Activated CD8-positive, alpha-beta memory T cell treated with anti-CD3 and anti-CD28 coated beads, Interleukin-2, amount 10 ng/mL, durations not matched to agents 7 days and 5 days (primary cell): ENCODE measurements at places on chromosomes 2 and 18.

GRCh38 chr18:5894611-5895298, 567 bp downstream of the TMEM200C start:
- DNase-seq: no peak

GRCh38 chr2:8528863-8529262, 153.0 kb upstream of the ID2 start:
- no peak for DNase-seq

- DNase-seq: no peak
These were observed 839.9 kb downstream of the BCL11A start for GRCh38 chr2:59713577-59713976.

GRCh38 chr2:144331674-144332355, 188.1 kb downstream of the ZEB2 start:
- peak; percentile 85 for DNase-seq

- DNase-seq: no peak
These were observed 546.0 kb downstream of the ZNF804A start for GRCh38 chr2:185144159-185144919.

DNA sequence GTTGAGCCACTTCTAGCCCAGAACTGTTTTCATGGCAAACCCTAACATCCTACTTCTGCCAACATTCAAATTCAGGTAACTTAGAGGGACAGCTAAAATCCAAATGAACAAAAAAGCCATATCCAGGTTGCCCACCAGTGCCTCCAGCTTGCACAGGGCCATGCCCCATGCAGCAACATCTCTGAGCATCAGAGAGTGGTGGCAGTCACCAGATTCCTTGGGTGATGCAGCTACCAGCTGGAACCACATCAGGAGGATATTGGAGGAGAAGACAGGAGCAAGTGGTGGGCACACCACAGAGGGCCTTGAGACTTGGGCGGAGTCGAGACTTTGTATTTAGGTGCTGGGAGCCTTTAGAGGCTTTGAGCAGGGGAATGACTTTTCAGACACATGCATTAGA, 50.5 kb downstream of the SDC1 start:
- no peak for DNase-seq

DNA sequence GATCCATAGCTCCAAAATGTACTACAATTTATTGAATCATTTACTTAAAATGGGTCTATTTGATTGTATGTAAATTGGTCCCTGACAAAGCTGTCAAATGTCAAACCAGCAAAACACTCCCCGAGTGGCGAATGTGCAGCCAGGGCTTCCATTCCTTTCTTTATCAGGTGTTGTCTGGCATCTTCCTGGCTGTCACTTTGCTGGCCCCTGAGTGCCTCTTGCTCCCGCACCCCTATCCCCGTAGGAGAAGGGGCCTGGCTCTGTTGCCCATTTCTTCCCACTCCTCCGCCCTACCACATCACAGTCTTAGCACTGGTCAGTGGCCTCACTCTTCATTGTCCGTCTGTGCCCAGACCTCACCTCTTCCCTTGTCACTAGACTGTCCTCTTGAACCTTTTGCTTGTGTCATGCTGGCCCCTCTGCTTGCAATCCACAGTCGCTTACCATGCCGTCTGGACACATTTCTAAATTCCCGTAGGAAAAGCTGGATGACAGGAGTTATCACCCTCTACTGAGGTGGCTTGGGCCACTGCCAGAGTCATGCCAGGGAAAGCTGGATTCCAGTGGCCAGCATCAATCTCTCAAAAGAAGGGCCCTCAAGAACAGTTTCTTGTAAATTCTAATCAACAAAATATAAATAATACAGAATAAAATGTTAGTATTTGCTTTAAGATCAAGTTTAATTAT, 15.4 kb downstream of the UBE2F start:
- DNase-seq: no peak

GRCh38 chr18:48300463-48300961, 108.7 kb downstream of the ZBTB7C start:
- DNase-seq: peak; percentile 47

GRCh38 chr18:657311-658000, at the start of gene TYMS:
TYMS (plus strand) TSS chr18:657653; CDS start chr18:657743, 90 bp downstream.
- DNase-seq: peak; percentile 72

DNA sequence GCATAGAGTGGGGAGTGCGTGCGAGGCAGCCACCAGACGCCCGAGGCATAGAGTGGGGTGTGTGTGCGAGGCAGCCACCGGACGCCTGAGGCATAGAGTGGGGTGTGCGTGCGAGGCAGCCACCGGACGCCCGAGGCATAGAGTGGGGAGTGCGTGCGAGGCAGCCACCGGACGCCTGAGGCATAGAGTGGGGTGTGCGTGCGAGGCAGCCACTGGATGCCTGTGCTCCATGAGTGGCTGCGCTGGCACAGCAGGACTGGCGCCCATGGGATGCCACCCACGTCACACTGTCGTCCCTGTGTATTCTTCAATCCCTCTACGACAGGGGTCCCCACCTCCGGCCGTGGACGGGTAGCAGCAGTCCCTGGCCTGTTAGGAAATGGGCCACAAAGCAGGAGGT, 221.9 kb downstream of the HDAC4 start:
- DNase-seq: no peak

- no peak for DNase-seq
These were observed 191.9 kb upstream of the TCF4 start for GRCh38 chr18:55779691-55780585.

GRCh38 chr18:58298251-58299134, 254.5 kb downstream of the NEDD4L start:
- no peak for DNase-seq

- peak; percentile 77 for DNase-seq
These were observed 25.8 kb downstream of the BIN1 start for GRCh38 chr2:127080938-127081755.

DNA sequence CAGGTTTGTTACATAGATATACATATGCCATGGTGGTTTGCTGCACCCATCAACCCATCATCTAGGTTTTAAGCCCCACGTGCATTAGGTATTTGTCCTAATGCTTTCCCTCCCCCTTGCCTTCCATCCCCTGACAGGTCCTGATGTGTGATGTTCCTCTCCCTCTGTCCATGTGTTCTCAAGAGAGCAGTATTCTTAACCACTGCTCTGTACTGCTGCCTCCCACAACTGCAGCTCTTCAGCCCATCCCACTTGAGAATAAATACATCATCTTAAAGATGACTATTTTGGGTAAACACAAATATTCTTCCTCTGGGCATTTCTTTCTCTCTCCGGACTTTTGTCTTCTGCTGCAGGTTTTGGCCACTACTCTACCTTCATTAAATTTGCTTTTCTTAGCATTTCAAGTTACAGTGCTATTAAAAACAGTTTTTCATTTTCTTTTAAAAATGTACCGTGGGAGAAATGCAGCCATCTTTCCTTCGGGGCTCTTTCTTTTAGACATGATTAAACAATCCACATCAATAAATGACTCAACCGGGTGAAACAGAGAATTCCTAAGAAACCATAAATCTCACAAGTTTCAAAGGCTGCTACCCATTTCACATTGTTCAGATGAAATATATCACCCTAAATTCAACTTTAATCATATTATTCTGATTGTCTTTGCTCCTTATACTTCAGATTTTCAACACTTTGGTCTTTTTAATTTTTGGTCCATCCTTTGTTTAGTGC, 323.4 kb downstream of the GALNT13 start:
- no peak for DNase-seq

- DNase-seq: no peak
These were observed 211.0 kb downstream of the KCNE4 start for GRCh38 chr2:223262946-223263345.

- no peak for DNase-seq
These were observed 126.4 kb upstream of the EPAS1 start for GRCh38 chr2:46170611-46171350.

GRCh38 chr2:25215948-25216679, 47.7 kb upstream of the POMC start:
- DNase-seq: peak; percentile 93

DNA sequence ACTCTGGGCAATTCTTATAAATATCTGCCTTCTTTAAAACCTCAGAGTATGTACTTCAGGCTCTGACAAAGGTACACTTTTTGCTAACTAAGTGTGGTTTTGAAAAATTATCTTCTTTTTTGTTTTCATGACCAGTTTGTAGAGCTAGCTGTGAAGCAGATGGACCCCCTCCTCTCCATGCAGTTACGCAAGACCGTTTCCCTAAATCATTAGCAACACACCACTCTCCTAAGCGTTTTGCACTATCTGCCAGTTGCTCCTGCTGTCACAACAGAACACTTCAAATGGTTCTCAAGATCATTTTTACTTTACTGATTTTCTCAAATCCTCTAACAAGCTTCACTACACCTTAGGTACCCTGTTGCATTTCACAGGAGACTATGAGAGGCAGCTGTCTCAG, 53.3 kb downstream of the GULP1 start:
- no peak for DNase-seq

GRCh38 chr2:83585250-83585649, 873.8 kb downstream of the SUCLG1 start:
- DNase-seq: no peak

- no peak for DNase-seq
These were observed 27.6 kb downstream of the STAT1 start for GRCh38 chr2:190986221-190986953.

DNA sequence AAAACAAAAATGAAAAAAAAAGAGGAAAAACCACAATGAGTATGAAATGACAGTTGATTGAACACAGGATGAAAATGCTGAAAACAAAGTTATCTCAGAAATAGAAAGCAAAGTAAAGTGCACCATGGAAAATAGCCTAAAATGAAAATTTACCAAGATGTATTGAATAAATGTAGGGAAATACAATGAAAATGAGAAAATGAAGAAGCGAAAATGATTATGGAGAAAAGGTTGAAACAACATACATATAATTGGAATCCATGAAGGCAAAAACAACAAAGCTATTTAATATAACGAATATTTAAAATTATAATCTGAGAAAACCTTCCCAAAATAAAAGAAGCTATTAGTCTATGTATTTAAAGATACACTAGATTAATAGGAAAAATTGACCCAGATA, 147.4 kb downstream of the TMEM18 start:
- no peak for DNase-seq

DNA sequence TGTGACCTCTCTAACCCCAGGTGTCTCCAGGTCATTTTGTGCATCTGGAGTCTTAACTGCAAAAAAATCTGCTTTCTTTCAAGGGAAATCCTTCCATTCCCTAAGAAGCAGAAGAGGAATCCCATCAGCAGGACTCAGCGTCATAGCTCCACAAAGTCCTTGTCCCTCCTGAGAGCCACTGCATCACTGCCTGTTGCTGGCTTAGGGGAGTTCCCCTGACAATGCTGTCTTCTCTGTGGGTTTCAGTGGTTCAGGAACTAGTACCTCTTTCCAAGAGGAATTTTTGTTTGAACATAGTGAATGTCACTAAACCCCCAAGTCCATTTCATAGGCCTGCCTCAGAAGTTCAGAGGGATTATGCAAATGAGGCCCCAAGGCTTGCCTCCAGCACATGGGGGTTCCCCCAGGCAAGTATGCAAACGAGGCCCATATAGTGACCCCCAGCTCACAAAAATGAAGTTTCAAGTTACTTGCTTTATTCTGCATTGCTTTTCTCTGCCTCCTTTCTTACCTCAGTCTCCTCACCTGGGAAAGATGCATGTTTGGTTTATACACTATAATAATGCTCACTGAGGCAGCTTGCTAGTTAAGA, 513.9 kb upstream of the MEX3C start:
- no peak for DNase-seq

GRCh38 chr2:236173036-236173728, 5.0 kb upstream of the GBX2 start:
- DNase-seq: no peak

DNA sequence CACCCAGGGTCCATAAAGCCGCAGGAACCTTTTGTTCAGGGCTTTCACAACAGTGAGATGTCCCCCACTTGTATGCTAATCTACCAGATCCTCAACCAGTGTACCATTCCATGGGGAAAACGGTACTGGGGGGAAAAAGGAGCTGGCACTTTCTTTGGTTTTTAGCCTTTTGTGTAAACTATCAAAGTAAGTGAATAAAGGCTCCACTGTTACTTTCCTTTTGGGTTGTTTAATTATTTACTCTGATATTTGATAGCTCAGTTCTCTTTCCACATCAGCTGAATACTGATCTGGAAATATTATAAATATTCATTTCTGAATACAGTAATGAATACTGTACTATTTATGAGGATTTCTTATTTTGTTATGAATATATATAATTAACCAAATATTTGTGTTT, 20.3 kb downstream of the HADHA start:
- DNase-seq: no peak

DNA sequence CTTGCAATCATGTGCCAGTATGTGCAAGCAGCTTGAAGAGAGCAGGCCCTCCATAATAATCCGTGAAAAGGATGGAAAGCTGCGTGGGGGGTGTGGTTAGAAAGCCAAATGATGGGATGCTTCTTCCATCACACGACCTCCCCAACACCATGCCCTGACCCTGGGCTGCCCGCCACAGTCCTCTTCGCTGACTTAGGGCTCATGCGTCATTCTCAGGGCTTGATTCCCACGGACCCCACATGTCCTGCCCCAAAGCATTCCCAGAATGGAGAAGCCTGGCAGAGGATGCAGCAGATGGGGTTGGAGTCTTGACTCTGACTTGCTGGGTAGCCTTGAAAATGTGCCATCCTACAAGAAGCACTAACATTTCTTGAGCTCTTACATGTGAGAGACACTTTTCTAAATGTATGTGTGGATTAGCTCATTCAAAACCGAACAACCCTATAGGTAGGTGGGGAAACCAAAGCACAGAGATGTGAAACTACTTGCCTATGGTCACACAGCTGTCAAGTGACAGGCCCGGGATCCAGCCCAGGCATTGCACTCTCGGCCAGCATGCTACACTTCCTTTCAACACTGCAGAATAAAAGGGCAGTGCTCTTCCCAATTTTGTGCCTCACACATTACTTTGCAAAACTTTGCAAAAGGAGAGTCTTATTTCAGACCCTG, 3.7 kb downstream of the TNS1 start:
- no peak for DNase-seq

DNA sequence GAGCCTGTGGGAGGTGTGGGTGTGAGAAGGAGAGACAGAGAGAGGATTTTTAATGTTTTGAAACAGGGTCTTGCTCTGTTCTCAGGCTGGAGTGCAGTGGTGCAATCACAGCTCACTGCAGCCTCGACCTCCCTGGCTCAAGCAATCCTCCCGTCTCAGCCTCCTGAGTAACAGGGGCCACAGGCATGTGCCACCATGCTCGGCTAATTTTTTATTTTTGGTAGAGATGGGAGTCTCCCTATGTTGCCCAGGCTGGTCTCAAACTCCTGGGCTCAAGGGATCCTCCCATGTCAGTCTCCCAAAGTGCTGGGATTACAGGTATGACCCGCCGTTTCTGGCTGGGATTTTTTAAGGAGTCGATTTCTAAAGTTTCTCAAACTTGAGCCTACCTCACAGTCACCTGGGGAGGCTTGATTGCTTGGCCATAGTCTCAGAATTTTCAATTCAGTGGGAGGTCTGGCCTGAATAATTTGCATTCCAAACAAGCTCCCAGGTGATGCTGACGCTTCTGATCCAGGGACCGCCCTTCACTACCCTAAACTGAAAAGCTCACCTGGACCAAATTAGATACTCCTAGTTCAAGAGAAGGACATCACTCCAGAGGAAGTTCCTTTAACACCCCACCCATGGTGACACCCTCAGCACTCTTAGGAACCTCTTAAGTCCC, 70.8 kb upstream of the SLC1A4 start:
- no peak for DNase-seq

GRCh38 chr2:203594541-203594940, 59.4 kb upstream of the RAPH1 start:
- DNase-seq: no peak
